ENCODE measurements at places on chromosomes 1 and 21.

GRCh38 chr1:3002349-3003038, 18.8 kb upstream of the ACTRT2 start:
- no peak for DNase-seq

DNA sequence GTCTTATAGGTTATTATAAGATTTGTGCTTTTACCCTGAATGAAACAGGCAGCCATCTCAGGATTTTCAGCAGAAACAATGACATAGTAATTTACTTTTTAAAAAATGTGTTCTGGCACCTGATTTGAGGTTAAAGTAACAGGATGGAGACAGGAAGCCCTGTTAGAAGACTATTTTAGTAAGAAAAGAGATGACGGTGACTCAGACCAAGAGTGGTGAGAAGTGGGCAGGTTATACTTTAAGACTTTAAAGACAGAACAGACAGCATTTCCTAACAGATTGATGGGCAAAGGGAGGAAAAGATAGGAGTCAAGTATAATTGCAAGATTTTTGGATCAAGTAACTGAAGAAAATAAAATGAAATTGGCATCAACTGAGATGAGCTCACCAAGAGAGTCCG, 436.8 kb upstream of the NR5A2 start:
- no peak for DNase-seq

DNA sequence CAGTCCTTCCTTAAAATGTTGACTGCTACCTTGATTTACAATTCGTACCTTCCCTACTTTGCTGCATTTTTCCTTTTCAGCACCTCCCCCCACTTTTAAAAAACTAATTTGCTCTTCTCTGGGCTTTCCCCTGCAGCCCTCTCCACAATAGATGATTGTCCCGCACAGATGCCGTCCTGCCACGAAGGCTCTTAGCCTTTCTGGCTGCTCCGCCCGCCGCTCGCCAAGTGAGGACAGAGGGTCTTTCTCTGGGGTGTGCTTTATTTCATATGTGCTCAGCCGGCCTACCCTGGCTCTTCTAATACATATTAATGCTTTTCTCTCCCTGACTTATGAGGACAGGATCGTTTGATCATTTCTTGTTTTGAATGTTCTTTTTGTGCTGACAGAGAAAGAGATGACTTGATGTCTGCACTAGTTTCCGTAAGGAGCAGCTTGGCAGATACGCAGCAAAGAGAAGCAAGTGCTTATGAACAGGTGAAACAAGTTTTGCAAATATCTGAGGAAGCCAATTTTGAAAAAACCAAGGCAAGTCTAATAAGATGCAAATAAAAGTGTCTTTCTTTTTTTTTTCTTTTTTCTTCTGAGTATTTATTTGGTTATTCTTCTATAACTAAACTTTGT, 60.6 kb downstream of the SDCCAG8 start:
- DNase-seq: no peak

GRCh38 chr1:172761581-172762486, 102.9 kb downstream of the FASLG start:
- DNase-seq: no peak

- no peak for DNase-seq
Measured at GRCh38 chr1:2115008-2115641, 64.9 kb downstream of the PRKCZ start.
